ENCODE measurements at places on chromosomes 2 and 18.

DNA sequence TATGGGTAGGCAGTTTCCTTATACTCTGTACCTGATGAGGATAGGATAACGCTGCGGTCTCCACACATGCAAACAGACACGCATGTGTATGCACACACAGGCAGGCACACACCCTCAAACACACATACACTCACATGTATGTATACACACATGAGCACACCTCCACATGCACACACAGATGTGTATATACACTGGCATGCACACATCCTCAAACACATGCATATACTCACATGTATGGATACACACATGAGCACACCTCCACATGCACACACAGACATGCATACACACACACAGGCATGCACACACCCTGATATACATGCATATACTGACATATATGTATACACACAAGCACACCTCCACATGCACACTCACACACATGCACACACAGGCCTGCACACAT is 267.8 kb upstream of the HDAC4 start:
- DNase-seq = no peak

- no peak for DNase-seq
Observed at GRCh38 chr2:75246441-75247167, 47.3 kb upstream of the TACR1 start.

DNA sequence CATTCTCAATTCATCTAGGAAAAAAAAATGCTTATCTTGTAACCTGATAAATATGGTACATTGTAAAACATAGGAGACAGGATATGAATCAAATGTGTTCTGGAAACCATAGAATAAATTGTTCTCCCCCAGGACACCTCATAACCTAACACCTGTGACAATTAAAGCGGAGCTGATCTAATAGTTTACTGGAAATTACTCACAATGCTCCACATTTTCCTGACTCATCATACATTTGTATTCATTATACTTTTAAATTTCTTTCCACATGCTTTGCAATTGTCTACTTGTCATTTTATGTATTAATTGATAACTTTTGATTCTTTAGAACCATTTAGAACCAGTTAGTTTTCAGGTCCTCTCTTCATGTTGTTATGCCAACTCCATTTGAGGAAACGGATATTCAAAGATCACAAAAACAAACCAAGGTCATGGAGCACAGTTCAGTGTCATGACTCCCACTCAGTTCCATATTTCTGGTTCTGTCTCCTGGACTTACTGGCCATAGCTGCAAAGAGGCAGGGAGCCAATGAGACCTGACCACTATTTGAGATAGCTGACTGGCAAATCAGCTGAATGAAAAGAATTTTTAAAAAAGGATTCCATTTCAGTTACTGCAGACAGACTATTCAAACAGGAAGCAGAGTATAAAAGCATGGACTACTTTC is 128.5 kb downstream of the CALCRL start:
- DNase-seq = peak; percentile 7

GRCh38 chr18:34562252-34562870 is 147.7 kb upstream of the DTNA start:
- DNase-seq = no peak

DNA sequence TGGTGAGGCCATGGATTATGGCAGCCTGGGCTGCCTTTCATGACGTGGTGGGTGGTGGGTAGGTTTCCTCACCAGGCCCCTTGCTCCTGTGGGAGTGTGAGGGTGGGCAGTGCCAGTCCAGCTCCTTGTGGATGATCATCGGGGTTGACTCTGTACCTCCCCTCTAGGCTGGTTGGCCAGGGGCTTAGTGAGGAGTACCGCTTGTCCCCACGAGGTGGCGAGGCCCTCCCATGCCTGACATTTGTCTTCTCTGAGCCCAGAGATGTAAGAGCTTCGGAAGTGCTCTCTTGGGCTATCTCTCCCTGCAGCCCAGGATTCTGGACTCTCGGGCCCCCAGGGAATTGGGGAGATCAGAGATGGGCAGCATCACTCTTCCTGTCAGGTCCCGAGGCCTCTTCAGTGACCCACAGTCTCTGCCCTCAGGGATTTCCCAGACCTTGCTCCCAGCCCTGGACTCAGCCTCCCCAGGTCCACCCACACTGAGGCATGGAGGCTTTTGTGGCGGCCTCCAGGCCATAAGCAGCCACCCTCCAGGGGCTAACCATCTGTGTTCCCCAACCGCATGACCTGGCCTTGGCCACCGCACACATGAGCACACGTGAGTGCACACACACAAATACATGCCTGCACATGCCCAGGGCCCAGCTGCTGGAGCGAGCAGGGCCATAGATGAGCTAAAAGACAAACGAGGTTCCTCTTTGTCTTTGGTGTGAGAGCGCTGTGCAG is 6.5 kb downstream of the SPR start:
- peak; percentile 38 for DNase-seq

All from thyroid gland (tissue), 4 donors.